ENCODE measurements at places on chromosomes 5 and 9. TPM values are rescaled to one million over a fixed set of nuclear protein-coding genes. Genes with fewer than 3 reads are reported as not detected.

Gene LCN10
- total RNA-seq = 8.4 TPM

Gene SPINK6
- not detected for total RNA-seq

Gene IRF1
- 55.6 TPM for total RNA-seq

Gene DOK3
- 18.6 TPM for total RNA-seq

Gene CNTLN
- 8.0 TPM for total RNA-seq

Gene ABLIM3
- 21.7 TPM for total RNA-seq

Gene WNK2
- 4.8 TPM for total RNA-seq

Gene ADAMTS6
- total RNA-seq = 6.7 TPM

Gene PCDHGC4
- 1.5 TPM for total RNA-seq

Gene PIP5KL1
- total RNA-seq = 3.0 TPM

Gene SH3TC2
- total RNA-seq = 1.3 TPM

Gene TRAF1
- total RNA-seq = 10.9 TPM

Gene NFIB
- total RNA-seq = 112 TPM
